NT2/D1 (cell line): ENCODE measurements at places on chromosomes 11 and 22.

DNA sequence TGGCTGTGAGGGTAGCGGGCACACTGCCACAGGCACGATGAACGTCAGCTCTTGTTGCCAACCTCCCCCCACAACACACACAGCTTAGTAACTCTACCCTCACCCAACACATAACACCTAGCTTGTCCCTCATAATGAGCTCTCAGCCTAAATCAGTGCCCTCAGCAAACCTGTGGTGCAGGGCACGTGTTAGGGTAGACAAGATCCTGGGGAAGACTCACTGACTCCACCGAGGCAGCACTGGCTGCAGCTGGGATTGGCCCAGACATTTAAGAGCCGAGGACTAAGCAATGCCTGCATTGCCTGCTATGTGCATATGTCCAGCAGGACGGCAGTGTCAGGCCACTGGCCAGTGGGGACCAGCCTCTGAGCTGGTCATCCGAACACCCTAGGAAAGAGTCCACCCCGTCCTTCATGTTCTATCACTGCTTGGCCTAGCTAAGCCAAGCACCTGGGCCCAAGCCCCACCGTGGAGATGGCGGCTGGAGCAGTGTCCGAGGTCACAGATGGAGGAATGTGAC lies 32.9 kb upstream of the TRIM29 start:
- DNase-seq, result no peak

GRCh38 chr11:121892863-121893262 lies 223.2 kb downstream of the BLID start:
- peak; percentile 20 for DNase-seq

DNA sequence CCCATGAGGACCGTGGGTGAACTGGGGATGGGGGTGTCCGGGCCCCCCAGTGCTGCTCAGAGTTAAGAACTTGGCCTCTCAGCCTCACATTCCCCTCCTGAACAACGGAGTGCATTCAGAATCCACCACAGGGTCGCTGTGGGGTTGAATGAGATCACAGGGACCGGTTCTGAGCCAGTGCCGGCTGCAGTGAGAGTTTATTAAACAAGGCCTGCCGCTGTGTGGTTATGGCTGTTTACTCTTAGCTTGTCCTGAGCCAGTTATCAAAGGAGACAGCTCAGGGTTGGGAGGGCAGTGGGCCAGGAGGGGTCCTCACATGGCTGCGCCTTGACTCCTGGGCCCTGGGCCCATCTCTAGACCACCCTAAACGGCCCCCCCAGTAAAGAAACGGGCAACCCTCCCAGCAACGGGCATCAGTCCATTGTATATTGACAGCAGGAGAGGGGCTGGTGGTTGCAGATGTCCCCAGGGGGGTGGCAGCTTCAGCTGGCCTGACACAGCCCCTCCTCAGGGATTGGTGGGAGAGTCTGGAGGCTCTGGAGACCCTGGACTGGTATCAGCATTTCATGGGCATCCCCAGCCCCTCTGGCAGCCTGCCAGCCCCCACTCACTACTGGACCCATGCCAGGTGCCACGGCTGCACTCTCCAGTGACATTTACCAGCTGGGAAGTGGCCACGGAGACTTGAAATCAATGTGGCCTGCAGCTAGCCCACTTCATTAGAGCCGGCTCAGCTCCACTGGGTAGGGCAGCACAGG lies 15.1 kb upstream of the CABP7 start:
- DNase-seq, result no peak

- no peak for DNase-seq
These were observed 15.8 kb downstream of the ACAT1 start for GRCh38 chr11:108137212-108137611.

DNA sequence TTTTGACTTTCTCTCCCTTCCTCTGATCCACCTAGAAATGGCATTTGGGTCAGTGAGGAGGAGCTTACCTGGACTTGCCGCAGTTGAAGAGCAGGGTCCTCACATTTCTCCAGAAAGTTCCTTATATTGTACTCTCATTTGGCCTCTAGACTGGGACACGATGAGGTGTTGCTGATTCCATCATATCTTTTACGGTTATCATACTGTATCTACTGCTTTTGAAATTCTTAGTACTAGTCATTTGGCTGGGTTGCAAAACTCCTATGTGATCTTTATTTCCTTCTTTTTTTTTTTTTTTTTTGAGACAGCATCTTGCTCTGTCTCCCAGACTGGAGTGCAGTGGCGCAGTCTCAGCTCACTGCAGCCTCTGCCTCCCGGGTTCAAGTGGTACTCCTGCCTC lies 58.7 kb upstream of the FAM181B start:
- no peak for DNase-seq

DNA sequence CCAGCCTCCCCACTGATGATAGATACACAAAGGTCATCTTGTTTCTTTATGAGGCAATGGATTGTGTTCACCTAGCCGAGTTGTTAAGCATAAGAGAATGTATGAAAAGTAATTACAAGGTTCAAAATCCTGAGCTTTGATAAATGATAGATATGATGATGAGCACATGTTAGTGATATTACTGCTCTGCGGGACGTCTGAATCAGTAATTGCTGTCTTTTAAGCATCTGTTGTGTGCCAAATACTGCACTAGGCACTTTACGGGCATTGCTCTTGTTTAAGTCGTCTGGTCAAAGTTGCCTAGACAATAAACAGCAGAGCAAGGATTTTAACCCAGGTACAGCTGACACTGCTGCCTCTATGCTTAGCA lies 559 bp upstream of the RNF141 start:
- DNase-seq, result no peak

DNA sequence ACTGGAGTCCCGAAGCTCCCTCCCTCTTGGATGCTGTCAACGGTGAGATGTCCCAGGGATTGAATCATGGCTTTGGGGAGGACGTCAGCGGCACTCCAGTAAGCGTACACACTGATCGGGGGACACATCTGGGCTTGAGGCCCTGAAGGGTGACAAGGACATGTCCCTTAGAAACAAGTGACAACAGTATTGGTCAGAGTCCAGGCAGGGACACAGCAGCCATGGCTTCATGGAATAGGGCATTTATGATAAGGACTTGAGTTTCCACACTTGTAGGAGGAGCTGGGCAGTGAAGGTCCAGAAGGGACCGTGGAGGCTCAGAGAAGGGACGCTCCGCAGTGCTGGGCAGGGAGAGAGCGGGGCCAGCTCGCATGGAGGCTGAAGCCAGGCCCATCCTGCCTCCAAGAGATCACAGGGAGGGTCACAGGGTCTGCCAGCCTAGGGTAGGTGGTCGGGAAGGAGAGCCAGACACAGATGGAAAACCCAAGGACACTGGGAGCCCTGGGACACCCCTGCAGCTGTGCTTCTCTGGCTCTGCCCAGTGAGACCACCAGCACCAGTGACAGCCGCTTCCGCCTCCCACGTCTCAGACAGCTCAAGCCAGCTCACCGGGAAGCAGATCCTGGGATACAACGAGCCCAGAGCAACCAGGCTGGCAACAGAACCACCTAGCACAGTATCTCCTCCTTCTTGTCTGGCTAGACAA lies 22.9 kb upstream of the RFPL3 start:
- no peak for DNase-seq

DNA sequence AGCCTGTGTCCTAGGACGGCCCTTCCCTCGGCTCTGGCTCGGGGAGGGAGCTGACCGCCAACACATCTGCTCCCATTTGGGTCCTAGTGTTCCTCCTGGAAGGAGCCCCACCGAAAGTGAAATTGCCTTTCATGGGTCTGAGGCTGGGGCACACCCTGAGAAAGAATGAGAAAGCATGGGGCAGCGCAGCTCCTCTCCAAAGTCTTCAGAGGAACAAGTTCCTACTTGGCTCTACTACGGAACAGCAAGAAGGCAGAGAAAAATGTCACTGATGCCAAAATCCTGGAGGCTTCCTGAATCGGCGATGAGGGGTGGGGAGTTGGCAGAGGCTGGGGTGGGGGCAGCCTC lies 41.5 kb upstream of the MYEOV start:
- no peak for DNase-seq

GRCh38 chr11:114001416-114001815 lies 26.5 kb downstream of the HTR3A start:
- no peak for DNase-seq

- no peak for DNase-seq
These were observed 18.4 kb downstream of the MYO7A start for GRCh38 chr11:77146261-77147035.

GRCh38 chr11:17531071-17531600 lies 13.1 kb downstream of the USH1C start:
- DNase-seq, result no peak

- no peak for DNase-seq
These were observed 20.1 kb downstream of the TSPAN18 start for GRCh38 chr11:44746894-44747293.

- DNase-seq, result no peak
These were observed 232.1 kb downstream of the C11orf87 start for GRCh38 chr11:109654091-109654490.

GRCh38 chr11:75463106-75463774 lies 30.2 kb upstream of the KLHL35 start:
- no peak for DNase-seq

- DNase-seq, result no peak
These were observed 361.1 kb downstream of the ETS1 start for GRCh38 chr11:128226106-128226716.

GRCh38 chr22:30286813-30287647 lies 2.3 kb downstream of the CASTOR1 start:
- no peak for DNase-seq

DNA sequence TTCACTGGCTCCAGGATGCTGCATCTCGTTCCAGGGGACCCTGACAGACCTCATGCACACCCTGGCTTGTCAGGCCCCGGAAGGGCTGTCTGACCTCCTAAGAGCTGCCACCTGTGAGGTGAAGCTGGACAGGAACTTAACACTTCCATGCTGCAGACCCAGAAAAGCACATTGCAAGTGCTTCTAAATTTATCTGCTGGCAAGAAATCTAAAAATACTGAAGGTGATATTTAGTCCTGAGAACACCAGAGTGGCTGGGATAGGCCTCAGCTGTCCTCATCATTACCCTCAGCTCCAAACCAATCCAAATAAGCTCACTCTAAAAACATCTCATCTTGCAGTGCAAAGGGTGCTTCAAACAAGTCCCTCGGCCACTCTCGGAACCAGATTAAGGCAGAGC lies 46.7 kb downstream of the ABTB2 start:
- no peak for DNase-seq

DNA sequence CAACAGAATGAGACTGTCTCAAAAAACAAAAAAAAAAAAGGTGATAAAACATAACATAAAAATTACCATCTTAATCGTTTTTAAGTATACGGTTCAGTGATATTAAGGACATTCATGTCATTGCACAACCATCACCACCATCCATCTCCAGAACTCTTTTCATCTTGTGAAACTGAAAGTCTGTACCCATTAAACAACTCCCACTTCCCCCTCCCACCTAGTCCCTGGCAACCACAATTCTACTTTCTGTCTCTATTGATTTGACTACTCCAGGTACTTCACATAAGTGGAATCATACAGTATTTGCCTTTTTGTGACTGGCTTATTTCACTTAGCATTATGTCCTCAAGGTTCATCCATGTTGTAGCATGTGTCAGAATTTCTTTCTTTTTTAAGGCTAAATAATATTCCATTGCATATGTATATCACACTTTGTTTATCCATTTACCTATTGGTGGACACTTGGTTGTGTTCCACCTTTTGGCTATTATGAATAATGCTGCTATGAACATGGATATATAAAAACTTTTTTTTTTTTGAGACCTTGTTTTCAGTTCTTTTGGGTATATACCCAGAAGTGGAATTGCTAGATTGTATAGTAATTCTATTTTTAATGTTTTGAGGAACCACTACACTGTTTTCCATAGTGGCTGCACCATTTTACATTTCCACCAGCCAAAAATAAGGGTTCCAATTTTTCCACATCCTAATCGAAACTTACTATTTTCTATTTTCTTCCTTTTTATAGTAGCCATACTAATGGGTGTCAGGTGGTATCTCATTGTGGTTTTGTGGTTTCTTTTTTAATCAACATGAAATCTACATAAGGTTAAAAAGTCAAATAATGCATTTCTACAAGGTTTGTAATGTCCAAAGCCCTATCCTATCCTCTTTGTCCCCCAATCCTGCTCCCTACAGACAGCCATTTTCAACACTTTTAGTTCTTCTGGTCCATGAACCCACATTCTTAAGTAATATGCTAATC lies 23.4 kb upstream of the PIK3C2A start:
- no peak for DNase-seq

DNA sequence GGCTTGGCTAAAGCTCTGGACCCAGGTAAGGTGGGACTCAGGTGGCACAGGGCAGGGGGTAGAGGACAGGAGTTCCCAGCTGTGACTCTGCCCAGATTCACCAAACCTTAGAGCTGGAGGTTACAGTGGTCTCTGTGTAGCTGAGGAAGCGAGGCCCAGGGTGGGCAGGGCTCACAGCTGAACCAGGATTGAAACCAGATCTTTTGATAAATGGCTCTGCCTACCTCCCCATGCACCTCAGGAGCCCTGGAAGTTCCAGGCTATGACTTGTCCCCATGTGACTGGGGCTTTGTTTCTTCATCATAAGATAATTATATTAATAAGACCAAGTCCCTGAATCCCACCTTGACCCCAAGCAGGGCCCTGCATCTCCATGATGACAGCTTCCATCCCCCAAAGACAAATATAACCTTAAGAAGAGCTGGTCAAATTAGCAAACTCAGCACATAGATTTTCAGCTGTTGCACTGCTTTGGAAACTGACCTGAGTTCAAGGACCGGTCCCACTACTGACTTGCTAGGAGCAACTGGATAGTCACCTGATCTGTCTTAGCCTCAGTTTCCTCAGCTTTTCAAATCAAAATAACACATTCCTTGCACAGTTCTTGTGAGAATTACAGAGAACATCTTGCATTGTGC lies 21.3 kb upstream of the TSKU start:
- no peak for DNase-seq
